Osteoblast (primary cell): ENCODE measurements at places on chromosomes 3 and 15.

GRCh38 chr3:180036092-180036670 is 556 bp downstream of the PEX5L start:
- DNase-seq: peak; percentile 54

DNA sequence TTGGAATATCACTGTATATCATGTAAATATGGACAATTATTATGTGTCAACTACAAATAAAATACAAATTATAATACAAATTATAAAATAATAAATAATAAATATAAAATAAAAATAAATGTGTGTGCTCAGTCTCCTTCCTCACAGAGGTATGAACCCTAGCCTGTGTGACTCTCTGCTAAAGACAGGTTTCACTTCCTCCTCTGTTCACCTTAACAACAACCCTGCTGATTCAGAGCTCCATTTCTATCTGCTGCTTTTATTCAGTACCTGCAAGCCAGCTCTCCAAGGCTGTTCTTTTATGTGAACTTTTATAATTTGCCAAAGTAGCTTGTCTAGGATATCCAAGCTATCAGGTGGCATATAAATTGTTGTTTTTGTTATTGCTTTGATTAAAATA is 610.7 kb upstream of the GRM7 start:
- DNase-seq: no peak

DNA sequence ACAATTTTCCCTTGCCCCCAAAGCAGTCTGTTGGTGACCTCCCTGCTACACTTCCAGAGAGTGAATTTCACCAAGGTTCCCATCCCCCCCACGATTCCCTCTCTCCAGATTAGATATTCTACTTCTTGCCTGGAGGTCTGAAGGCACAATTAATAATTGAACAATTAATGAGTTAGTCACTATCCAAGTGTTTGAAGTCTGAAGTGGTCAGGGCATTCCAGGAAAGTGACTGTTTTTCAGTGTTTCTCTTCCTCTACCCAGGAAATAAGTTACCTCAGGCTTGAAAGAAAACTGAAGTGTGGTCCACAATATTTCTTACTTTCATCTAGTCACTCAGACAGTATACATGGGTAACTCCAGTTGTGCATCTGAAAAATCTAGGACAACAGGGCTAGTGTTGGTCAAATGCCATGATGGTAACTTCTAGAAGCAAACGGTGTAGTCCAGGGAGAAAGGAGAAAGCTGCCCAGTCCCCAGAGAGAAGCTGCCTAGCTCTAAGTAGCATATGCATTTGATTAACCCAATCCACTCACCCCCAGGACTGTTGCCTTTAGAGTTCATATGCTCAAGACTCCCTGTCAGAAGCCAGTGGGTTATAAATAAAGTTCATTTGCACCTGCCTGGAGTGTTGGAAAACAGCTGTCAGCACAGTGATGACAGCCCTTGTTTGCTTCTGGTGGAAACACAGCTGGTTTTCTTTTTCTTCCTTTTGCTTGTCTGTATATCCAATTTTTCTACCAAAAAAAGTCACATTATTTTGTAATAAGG is 2.3 kb upstream of the TM4SF4 start:
- no peak for DNase-seq

- no peak for DNase-seq
Measured at GRCh38 chr15:60162968-60163355, 158.9 kb downstream of the FOXB1 start.

GRCh38 chr3:126548556-126549466 is 9.9 kb downstream of the C3orf22 start:
- peak; percentile 62 for DNase-seq

DNA sequence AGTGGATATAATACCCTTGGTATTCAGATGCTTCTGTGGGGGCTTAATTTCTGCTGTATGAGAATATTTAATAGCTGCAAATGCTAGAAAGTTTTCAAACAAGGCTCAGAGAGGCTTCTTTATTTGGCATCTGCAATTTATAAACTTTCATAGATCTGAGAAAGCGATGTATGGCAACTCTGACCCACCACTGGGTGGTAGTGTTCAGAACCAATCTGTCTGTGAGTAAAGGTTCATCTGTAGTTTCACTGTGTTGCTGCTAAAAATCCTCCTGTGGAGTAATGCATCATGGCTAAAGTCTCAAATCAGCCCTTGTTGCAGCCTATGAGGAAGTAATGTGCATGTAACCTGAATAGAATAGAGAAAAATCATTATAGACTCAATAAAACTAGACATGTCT is 47.4 kb downstream of the CLSTN2 start:
- no peak for DNase-seq

- DNase-seq: no peak
Measured at GRCh38 chr15:48650931-48651330, 5.4 kb upstream of the FBN1 start.

DNA sequence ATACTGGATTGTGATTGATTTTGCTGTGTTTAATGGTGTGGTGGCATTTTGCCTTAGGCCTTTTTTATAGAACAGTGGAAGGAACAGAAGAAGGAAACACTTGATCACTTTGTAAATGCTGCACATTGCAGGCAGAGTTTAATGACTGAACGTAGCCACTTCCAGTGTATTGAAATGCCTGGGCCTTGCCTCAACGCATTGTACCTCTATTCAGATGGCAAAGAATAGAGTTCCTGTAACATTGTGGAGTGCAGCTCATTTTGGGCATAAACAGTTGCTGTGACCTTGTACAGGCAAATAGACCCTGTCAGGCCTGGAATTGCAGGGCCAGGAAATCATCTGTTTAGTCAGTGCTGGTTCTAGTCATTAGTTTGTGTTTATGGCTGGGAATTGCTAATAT is 225.0 kb downstream of the EPHA3 start:
- no peak for DNase-seq

DNA sequence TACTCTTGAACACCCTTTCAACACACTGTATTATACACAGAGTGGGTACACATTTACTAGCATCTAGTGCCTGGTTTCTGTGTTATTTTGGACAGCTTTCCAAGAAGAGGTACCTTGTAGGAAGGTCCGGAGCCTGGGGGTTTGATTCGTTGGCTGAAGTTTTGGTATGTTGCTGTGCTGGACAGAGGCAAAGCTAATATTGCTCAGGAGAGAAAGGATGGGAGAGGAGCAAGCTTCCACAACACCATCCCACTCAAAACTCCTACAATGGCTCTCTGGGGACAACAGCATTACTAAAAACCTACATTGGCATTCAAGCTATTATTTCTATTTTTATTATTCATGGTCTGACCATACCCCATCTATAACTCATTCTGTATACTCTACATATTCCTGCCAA is 1.1 kb upstream of the LYSMD2 start:
- DNase-seq: peak; percentile 81

DNA sequence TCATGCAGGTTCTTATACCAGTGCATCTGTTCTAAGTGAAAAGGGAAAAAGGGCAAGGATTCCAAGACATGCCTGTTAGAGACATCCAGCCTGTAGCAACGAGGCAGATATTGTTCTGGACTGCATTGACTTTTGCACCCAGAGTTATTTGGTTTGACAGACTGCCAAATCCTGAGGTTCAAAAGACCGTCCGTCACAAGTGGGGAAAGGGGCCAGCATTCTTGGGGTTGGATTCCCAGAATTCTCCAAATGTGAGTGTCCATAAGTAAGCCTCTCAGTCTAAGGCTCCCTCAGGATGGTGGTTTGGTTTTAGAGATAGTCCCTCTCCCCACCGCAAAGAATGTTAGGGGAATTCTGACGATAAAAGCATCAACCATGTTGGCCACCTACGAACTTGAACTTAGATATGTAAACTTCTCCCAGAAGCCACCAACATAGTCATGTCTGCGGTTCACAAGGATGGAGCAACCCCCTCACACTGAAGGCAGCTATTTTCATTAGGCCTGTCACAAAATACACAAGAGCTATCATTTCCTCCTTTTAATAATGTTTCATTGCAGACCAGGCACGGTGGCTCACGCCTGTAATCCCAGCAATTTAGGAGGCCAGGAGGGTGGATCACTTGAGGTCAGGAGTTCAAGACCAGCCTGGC is 13.6 kb upstream of the LACTB start:
- peak; percentile 96 for DNase-seq

GRCh38 chr3:14177580-14178246 is 688 bp downstream of the XPC start:
- no peak for DNase-seq

DNA sequence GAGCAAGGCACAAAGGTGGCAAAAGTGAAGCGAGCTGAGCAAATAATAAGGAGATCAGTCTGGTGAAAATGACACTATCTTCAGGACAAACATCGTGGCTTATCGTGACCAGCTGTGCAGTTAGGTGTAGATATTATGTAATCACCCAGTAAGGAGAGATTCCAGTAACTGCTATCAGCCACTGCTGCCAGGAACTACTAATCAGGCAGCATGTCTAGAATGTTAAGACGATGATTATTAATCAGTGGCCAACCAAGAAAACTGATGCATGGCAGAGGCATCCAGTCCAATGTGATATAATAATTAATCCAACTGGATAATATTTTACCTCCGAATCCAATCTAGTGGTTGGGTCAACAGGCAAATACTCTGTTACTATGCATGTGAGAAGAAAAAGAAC is 252.7 kb upstream of the ZPLD1 start:
- no peak for DNase-seq

- no peak for DNase-seq
Measured at GRCh38 chr3:108241146-108241545, 18.9 kb upstream of the IFT57 start.

DNA sequence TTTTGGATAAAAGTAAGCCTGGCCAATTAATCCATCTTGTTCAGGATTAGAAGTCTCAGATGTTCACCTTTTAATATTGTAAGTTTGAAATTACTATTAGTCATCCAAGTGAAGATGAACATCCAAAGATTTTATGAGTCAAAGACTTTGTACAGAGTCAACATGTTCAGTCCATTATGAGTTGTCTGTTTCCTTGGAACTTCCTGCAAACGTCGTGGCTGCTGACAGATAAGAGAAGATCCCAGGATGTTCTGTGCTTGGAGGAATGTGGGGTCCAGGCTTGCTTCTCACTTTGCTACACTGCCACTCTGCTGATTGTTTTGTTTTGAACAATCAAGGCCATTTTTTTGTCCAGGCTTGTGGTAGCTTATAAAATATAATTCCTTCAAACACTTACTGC is 74.3 kb upstream of the SLCO2A1 start:
- no peak for DNase-seq

DNA sequence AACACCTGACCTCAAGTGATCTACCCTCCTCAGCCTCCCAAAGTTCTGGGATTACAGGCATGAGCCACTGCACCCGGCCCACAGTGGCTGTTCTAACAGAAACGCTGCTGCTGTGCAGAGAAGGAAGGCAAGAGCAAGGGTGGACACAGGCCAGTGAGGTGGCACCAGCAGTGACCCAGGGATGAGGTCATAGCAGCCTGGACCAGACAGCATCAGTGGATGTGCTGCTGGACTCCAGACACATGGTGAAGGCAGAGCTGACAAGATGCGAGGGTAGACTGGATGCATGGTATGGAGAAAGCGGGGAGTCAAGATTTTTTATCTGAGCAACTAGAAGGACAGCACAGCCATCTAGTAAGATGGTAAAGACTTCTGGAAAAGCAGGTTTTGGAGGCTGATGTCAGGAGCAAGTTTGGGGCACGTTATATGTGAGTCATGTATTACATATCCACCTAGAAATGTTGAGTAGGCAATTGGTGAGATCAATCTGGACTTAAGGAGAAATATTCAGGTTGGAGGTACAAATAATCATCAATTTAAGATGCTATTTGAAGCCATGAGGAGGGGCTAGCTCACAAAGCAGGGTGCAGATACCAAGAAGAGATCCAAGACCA is 22.1 kb upstream of the TJP1 start:
- peak; percentile 72 for DNase-seq

- no peak for DNase-seq
Measured at GRCh38 chr3:187287256-187287655, 4.3 kb downstream of the MASP1 start.

DNA sequence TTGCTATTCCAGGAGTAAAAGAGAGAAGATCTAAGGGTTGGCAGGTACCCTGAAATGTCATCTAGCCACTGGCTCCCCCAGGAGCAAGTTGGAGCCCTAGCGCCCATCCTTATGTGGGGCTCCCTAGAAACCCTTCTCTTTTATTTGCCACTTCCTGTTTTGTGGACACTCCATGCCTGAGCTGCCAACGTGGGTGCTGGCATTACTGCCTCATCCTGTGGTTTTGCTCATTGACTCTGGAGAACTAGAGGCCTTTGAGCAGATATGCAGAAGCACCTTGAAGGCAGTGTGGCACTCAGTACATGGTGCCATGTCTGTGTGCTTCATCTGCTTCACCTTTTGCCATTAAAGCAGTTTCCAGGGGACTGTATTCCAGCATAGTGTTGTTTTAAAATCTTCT is 8.1 kb downstream of the EDEM1 start:
- no peak for DNase-seq

DNA sequence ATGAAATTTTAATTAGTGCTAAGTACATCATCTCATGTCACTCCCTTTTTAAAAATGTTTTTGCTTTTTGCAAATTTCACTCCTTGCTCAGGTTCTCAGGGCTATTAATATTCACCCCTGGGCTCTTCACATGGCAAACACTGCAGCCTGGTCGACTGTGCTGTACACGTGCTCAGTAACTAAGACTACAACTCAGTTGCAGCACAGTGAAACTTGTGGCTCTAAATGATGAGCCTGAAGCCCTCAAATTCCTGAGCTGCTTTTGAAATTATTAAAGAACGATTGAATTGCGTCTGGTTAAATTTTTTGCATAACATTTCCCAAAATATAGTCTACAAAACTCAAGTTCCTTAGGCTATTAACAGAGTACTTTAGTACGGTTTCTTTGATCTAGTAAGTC is 159.3 kb upstream of the C2CD4B start:
- DNase-seq: no peak

DNA sequence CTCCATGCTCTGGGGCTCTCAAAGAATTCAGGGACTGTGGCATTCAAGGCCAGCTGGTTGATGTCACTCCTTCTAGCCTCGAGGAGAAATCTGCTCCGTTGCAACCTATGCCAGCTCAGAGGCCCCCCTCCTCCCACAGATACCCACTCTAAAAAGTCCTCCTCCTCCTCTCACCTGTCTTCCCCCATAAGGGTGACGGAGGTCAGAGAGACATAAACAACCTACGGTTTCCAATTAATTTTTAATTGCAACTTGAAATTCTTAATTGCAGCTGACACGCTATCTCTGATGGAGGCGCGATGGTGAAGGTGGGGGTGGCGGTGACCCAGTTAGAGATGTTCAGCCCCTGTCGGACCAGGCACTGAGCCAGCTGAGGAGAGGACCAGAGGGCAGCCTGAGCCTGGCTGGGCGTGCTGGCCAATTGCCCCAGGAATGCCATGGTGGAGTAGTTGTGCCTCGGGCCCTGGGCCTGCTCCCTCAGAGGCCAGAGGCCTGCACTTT is 43.2 kb upstream of the INSYN1 start:
- no peak for DNase-seq
